ENCODE measurements at places on chromosomes 6 and 20.

DNA sequence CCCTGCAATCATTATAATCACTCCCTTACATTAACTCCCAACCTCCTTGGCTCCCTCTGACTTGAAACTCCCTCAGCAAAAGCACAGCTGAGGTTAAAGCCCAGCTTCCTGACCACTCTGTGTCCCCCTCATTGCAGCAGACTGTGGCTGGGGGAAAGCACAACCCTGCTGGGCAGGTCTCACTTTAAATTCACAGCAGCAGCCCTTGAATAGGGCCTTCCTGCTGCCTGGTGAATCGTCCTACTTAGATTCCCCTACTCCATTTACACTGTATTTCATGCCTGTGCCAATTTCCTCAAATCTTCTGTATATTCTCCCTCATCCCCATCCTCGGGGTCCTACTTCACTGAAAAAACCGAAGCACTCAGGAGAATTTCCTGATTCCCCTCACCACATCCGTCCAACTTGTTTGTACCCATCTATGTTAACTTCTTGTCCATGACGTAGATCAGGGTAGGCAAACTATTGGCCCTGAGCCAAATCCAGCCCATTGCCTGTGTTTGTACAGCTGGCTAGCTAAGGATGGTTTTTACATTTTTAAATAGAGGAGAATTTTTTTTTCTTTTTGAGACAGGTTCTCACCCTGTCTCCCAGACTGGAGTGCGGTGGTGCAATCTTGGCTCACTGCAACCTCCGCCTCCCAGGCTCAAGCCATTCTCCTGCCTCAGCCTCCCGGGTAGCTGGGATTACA lies 31.5 kb upstream of the GCM1 start:
- no peak for DNase-seq

- no peak for DNase-seq
Observed at GRCh38 chr6:7512320-7512719, 29.2 kb upstream of the DSP start.

DNA sequence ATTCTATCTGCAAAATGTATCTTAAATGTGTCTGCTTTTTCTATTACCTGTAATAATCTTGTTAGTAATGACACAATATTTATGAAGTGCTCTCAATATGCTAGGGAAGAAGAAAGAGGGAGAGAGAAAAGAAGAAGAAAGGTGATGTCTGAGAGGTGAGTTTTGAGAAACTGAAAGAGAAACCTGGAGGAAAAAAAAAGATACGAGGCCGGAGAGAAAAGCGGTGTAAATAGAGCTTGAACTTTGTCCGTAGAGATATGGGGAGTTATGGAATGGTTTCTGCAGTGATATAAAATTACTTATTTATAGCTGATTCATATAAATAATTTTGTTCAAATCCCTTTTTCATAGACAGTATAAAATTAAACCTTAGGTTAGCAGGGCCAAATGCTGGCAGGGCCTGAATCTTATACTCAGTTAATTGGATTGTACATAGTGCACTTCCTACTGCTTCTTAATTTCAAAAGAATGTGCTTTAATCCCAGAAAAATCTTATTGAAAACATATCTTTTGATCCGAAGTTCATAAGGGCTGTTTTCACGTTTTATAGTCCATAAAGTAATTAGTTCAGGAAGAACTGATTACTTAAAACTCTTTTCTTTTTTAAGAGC lies 43.0 kb downstream of the MYB start:
- DNase-seq, result no peak

- DNase-seq, result peak; percentile 69
Observed at GRCh38 chr6:21589352-21590345, 3.9 kb upstream of the SOX4 start.

- DNase-seq, result no peak
Observed at GRCh38 chr6:148446681-148447080, 104.0 kb downstream of the SASH1 start.

GRCh38 chr20:1905693-1906092 lies 10.5 kb downstream of the SIRPA start:
- DNase-seq, result no peak

GRCh38 chr20:23415959-23416583 lies 5.2 kb downstream of the NAPB start:
- no peak for DNase-seq

GRCh38 chr6:26012061-26012460 lies 49.5 kb downstream of the TRIM38 start:
- DNase-seq, result no peak

DNA sequence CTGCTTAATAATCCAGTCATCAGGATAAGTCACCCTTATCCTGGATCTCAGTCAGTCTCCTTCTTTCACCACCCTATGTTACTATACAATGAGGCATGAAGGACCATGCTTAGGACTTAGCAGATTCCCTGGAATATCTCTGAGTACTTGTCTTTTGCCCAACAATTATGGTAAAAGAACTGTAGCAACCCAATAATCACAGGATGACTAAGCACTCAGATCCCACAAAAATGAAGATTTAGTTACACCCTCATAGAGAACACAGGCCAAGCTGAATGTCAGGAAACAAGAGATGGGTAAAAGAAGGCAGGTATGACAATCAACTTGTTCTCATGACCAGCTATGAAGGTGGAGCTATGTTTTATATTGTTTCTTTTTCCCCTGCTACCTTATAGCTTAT lies 91.4 kb downstream of the EDN1 start:
- DNase-seq, result no peak

- no peak for DNase-seq
Observed at GRCh38 chr6:2914318-2914660, 11.2 kb upstream of the SERPINB9 start.

All from COLO829 (cell line).